Fibroblast of lung (primary cell): ENCODE measurements at places on chromosomes 12 and 14. TPM values are rescaled to one million over a fixed set of nuclear protein-coding genes. Genes with fewer than 3 reads are reported as not detected.

ACACB gene
- 5.1 and 9.1 TPM in 2 replicates for total RNA-seq

RAD51AP1 gene
- total RNA-seq, result 1.0 and 4.1 TPM in 2 replicates

PXN gene
- 9.2 and 21.5 TPM in 2 replicates for total RNA-seq

ZNF605 gene
- 9.2 and 15.2 TPM in 2 replicates for total RNA-seq

KRT81 gene
- not detected in 2 replicates for total RNA-seq

HOXC6 gene
- total RNA-seq, result 0.17 and 0.51 TPM in 2 replicates

ETFRF1 gene
- 13.9 and 17.3 TPM in 2 replicates for total RNA-seq

DDN gene
- total RNA-seq, result under 0.01 TPM in 2 replicates

CCDC175 gene
- not detected in 2 replicates for total RNA-seq

DIO2 gene
- 0.77 and 3.3 TPM in 2 replicates for total RNA-seq

POTEG gene
- total RNA-seq, result not detected in 2 replicates

HPD gene
- total RNA-seq, result 0.17 and 0.26 TPM in 2 replicates

APOF gene
- not detected in 2 replicates for total RNA-seq

SERPINA1 gene
- total RNA-seq, result under 0.01 TPM in 1 of 2 replicates, not detected in the other

DCAF11 gene
- 52.9 and 68.0 TPM in 2 replicates for total RNA-seq

SIX6 gene
- total RNA-seq, result not detected in 2 replicates

RAB3IP gene
- 4.6 and 6.3 TPM in 2 replicates for total RNA-seq

TMEM30B gene
- total RNA-seq, result 0.51 and 0.83 TPM in 2 replicates

SMCO2 gene
- total RNA-seq, result 0.26 TPM in 1 of 2 replicates, not detected in the other

PLEKHD1 gene
- total RNA-seq, result under 0.01 TPM in 2 replicates

MYF5 gene
- total RNA-seq, result not detected in 2 replicates

TRIM9 gene
- total RNA-seq, result 0.50 and 0.51 TPM in 2 replicates

C12orf54 gene
- total RNA-seq, result not detected in 2 replicates

SPTB gene
- total RNA-seq, result under 0.01 TPM in 1 of 2 replicates, not detected in the other

SYT1 gene
- total RNA-seq, result 0.51 and 2.1 TPM in 2 replicates

SERPINA12 gene
- not detected in 2 replicates for total RNA-seq

PTPRR gene
- under 0.01 and 0.50 TPM in 2 replicates for total RNA-seq

MED13L gene
- 97.3 and 115 TPM in 2 replicates for total RNA-seq

KLHL33 gene
- total RNA-seq, result 0.26 and 1.5 TPM in 2 replicates

HOXC10 gene
- total RNA-seq, result not detected in 2 replicates

KRT77 gene
- total RNA-seq, result not detected in 2 replicates

GLS2 gene
- total RNA-seq, result under 0.01 and 0.17 TPM in 2 replicates

KRT86 gene
- 0.17 TPM in 1 of 2 replicates, not detected in the other for total RNA-seq

P3H3 gene
- 72.4 and 96.3 TPM in 2 replicates for total RNA-seq

MYF6 gene
- total RNA-seq, result under 0.01 TPM in 1 of 2 replicates, not detected in the other
